WTC11 (cell line): ENCODE measurements at places on chromosomes 7 and 10.

DNA sequence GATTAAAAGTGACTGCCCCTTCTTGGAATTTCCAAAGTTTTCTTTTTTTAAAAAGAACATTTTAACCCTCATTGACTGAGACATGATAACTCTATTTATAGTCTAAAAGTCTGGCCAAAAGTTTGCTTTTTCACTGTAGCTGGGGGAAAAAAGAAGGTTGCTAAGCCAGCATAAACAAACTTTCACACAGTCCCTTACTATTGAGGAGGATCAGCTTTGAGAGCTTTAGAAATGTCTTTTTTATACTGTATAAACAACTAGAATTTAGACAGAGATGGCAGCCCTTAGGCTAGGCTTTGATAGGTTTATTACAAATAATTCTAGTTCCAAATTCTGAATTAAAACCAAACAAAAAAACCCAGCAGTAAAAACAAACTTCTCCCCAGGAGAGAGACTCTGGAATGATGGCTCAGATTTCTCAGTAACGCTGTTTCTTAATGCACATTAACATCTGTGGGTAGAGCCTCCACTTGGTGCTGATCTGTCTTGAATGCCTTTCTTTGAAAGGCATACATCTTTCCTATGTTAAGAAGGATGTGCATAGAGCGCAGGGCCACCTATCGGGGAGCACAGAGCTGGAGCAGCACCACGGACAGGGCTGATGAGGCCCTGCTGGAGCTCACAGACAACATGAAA is 100.9 kb upstream of the PDLIM1 start:
- peak; percentile 55 for DNase-seq

- DNase-seq: peak; percentile 70
These were observed 1.0 kb upstream of the EPHB6 start for GRCh38 chr7:142853739-142854371.

GRCh38 chr7:99822731-99823718 is 4.8 kb upstream of the CYP3A43 start:
- DNase-seq: no peak

DNA sequence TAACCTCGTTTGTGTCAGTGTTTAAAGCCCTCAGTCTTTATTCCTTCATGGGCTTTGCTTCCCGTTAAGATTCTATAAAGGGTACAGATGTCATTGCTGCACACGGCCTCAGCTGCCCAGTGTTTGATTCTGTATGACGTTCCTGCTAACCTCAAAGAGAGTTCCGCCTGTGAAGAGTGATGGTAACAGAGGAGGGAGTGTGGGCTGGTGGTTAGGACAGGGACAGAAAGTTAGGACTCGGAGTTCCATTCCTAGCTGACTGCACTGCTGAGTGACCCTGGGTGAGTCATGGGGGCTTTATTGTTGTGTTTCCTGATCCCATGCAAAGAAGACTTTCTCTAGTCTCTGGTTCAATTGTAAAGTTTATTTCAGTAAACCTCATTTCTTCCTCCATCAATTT is 227.1 kb downstream of the DYNC1I1 start:
- DNase-seq: no peak

GRCh38 chr7:150502519-150502918 is 12.2 kb upstream of the GIMAP7 start:
- DNase-seq: no peak

DNA sequence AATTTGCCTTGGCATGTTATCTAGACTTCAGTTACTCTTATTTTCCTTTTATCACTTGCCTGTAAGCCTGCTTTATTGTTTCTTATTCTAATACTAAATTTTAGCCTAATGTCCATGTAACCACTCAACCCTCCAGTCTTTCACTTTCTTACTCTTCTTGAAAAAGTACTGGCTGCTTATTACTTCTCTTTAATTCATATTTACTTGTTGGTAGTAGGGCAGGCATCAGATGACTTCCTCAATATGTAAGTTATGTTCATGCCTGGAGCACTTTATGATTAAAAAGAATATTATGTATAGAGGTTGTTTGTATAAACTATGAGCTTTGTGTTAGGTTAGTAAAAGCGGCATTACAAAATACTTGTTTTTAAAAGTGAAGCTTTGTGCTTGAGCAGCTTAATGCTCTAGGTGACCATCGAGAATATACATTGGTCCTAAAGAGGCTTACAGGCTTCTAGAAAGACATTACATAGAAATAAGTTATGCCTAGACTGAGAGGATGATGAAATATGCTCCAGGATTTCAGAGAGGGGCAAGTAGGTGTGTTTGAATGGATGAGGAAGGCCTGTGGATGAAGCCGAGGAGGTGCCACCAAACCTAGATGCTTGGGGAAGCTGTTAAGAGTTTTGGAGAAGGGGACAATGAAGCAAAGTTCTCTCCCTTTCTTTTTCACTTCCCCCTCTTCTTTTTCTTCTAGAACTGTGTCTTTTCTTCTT is 207.1 kb upstream of the HDAC9 start:
- DNase-seq: no peak
